ENCODE measurements at places on chromosomes 5 and 9. TPM values are rescaled to one million over a fixed set of nuclear protein-coding genes. Genes with fewer than 3 reads are reported as not detected.

Gene GFRA3
- not detected for total RNA-seq

DNA sequence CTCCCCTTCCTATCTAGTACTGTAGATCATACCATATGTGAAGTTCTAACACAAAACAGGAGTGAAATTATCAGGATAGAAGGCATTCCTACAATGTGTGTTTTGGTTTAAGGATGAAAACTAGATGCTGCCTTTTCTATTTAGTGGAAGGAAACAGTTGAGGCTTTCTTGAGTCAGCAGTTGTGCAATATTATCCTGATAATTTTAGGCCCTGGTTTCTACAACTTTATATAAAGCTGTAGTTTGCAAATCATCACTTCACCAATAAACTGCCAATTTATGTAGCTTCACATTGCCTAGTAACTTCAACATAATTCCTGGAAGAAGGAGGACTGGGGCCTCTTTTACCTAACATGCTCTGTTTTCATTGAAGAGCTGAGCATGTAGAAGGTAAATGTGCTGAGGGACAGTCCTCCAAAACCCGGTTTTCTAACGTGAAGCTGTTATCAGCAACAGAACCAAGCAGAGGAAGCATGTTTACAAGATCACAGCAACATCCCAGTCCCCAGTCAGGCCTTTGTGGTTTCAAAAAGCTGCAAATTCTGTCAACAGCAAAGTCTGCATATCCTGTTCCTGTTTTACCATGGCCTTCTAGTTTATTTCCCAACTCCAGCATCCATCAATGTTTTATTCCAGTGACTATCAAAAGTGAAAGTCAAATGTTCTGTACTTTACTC, 513.4 kb upstream of the MEF2C start:
- DNase-seq: no peak

- no peak for DNase-seq
Measured at GRCh38 chr9:128689820-128690683, 1.0 kb downstream of the SET start.

GRCh38 chr9:88809355-88810161, 181.7 kb upstream of the S1PR3 start:
- no peak for DNase-seq

DNA sequence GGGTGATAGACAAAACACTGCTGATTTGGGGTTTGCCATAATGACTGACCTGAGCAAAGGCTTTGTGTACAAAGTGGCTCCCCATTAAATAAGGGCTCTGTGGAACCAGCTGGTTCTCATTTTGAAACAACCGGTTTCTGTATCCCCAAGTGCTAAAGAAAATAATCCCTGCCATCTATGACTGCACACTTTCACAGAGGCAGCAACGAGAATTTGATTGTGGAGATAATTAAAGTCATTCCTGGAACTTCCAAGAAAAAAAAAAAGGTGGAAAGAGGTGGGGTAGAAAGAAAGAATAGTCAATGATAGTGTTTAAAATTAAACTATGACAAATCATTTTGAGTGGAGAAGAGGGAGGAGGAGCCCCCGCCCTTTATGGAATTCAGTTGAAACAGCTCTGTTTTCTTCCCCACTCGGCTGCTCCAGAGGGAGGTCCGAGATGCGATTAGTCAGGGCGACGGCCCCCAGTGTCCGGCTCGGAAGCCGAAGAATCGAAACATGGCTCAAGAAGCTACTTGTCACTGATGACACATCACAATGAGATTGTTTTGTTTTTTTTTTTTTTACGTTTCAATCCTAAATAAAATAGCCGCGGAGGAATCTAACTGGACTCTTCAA, 38.4 kb downstream of the EBF1 start:
- DNase-seq: no peak

- no peak for DNase-seq
Measured at GRCh38 chr9:136255896-136256890, 10.6 kb upstream of the QSOX2 start.

DNA sequence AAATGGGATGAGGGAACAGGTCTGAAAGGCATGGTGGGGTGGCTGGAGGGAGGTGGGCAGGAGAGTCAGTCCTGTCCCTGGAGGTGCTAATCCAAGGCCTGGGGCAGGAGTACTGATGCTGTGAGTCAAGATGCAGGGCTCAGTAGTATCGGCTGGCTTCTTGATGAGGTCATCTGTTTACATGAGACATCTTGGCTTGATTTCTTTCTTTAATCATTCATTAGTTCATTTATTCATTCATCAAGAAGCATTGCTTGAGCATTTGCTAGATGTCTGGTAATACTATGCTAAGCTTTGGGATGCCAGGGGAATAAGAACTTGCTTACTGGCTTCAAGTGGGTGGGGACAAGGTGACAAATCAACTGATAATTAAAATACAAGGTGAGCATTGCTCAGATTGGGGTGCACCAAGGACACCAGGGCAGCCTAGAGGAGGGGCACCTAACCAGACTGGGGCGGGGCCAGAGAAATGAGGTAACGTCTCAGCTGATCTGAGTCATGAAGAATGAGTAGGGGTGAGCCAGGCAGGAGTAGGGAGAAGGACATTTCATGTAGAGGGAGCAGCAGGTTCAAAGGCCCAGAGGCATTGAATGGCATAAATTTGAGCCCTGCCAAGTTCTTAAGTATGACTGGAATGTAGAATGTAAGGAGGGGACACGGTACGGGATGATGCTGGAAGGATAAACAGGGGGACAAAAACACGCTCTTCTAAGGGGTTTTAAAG, 88.8 kb downstream of the EGFLAM start:
- DNase-seq: no peak

DNA sequence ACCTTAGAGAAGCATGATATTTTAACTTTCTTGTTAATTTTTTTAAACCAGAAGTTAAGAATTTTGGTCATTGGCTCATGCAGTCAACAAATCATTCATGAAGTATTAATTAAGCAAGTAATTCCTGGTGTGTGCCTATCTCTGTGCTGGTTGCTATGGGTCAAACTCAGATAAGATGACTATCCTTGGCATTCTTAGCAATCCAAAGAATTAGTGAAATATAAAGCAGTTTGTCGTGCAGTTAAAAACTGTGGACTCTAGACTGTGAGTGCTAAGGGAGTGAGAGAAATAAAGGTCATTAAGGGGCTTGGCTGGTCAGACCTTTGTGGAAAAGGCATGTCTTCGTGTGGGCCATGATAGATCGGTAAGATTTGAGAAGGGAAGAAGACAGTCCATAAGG, 4.8 kb downstream of the CYFIP2 start:
- DNase-seq: no peak

Gene RAB24
- total RNA-seq: 16.9 TPM

GRCh38 chr5:69494452-69494851, 1.9 kb downstream of the OCLN start:
- DNase-seq: no peak

- DNase-seq: no peak
Measured at GRCh38 chr5:118193194-118193905, 795.0 kb downstream of the DTWD2 start.

DNA sequence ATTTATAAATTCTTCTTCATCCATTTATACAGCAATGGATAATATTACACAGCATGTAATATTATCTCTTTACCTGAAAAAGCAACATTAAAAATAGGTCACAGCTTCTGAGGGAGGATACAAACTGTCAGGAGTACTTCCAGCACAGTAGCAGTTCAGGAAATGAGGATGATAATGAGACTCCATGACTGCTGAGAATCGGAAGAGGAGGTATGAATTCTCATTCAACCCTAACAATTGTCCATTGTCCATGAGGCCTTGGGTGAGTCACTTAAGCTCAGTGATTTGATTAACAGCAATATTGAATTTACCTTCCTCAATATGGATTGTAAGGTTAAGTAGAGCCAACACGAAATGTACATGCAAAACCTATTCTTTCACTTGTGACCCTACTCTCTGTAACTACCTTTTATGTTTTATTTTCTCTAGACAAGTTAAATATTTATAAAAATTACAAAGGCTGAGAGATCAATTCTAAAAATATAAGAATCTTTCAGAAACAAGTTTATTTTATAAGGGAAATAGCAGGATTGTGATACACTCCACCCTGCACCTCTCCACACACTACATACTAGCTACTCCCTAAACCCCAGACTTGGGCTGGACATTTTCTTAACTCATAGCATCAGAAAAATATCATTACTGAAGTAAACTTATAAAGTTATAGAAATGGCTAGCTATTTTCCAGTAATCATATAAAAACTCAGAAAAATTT, 159.1 kb upstream of the ACOT12 start:
- no peak for DNase-seq

Gene SHISAL2B
- not detected for total RNA-seq

Gene EQTN
- total RNA-seq: not detected

DNA sequence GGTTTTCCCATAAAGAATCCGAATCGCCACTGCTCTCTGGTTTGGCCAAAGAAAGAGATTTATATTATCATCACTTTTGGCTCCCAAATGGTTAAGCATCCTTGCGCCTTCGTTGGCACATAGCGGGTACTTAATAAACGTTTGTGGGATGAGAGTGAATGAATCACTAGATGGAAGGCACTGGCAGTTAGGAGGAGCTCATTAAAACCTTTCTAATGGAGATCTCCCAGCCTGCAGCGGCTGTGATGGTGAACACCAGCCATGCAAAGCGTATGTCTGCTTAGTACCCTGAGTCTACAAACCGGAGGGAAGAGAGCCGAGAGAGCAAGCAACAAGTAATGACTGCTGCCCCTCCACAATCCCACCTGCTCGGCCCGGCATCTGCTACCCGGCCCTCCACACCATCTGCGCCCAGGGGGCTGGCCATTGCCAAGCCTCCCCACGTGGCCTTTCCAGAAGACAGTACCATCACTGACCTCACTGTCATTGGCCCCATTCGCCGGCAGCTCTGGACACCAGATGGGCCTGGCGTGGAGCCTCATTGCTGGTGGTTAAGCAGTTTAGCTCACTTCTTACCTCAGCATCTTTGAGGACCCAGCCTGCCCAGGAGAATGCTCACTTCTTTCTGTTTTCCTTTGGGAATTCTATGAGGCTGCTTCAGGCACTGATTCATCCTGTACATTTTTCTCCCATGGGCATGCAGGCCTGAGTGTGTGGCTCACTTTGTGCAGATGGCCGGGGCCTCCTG, 39.3 kb upstream of the ANKRD33B start:
- DNase-seq: no peak

DNA sequence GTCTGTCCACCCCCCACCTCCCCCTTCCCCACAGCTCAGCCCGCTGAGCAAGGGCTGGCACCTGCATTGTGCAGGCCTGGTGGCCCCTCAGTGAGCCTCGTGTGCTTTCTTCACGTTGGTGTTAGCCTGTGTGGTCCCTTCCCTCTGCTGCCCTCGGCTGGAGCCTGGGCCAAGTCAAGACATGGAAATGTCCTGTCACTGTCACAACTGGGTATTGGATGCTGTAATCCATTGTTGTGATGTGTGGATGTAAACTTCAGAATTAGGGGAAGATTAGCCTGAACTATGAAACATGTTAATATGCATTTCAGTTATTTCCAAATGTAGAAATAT, 103.9 kb downstream of the TRIO start:
- DNase-seq: no peak

GRCh38 chr9:22010866-22011625, 1.9 kb upstream of the CDKN2B start:
- DNase-seq: no peak

- no peak for DNase-seq
Measured at GRCh38 chr9:126830827-126831226, 26.0 kb downstream of the ZBTB43 start.

Gene FBXO4
- total RNA-seq: 27.8 TPM

GRCh38 chr5:159877894-159878448, 38.3 kb upstream of the ADRA1B start:
- DNase-seq: no peak

GRCh38 chr5:83687124-83687619, 33.5 kb downstream of the HAPLN1 start:
- no peak for DNase-seq

- DNase-seq: no peak
Measured at GRCh38 chr9:125146247-125146646, 2.9 kb upstream of the SCAI start.

Gene GABRA1
- not detected for total RNA-seq

GRCh38 chr5:57592236-57592635, 109.6 kb upstream of the ACTBL2 start:
- DNase-seq: no peak

- DNase-seq: no peak
Measured at GRCh38 chr9:76926324-76926741, 20.4 kb upstream of the PRUNE2 start.

Gene NPR3
- 2.2 TPM for total RNA-seq

DNA sequence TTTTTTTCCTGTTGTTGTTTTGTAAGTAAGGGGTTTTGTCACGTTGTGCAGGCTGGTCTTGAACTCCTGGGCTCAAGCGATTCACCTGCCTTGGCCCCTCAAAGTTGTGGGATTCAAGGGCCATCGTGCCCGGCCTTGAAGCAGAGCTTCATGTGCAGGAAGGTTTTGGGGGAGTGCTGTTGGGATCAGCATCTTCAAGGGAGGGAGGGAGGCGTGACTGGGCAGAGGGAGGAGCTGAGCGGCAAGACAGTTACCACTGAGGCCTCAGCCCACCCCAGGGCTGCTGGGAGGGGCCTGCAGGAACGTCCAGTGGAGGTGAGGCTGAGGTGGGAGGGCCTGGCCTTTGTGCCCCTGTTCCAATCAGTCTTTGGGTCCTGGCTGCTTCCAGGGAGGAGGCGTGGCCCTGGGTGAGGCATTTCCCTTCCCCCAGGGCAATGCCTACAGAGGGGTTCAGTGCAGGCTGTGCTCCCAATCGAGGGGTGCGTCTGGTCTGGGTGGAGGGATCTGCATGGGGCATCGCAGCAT, 21.4 kb downstream of the OR2V1 start:
- no peak for DNase-seq

Gene SPAG8
- 1.0 TPM for total RNA-seq

DNA sequence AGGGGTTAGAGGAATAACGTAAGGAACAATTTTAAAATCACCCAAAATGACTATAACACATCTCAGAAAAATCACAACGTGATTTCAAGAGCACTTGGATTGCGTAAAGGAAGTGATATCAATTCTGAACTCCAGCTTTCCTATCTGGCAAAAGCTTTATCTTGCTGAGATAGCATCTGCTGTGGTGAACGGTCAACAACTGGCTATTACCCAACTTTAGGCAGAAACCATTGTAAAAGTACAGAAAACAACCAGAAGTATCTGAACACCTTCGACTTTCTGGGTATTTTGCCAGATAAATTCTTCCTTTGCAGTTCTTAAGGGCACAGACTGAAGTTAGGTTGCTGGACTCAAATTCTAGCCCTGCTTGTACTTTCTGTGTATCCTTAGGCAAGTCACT, 9.2 kb downstream of the ABLIM3 start:
- DNase-seq: peak; percentile 68

Gene LCN1
- not detected for total RNA-seq

DNA sequence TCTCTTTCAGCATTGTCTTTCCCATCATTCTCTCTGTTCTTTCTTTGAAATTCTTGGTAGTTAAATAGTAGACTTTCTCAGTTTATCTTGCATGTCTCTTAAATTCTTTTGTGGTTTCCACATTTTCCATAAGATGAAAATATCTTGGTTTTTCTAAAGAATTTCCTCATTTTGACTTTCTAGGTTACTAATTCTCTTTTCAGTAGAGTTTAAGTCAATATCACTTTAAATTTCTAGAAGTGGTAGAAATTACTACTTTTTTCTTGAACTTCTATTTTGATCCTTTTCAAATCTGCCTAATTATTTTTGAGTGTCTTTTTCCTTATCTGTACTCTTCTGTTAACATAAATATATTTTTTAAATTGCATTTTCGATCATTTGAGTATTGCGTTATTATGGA, 23.6 kb upstream of the LRRTM2 start:
- no peak for DNase-seq

- DNase-seq: no peak
Measured at GRCh38 chr9:78235256-78235761, 566 bp upstream of the CEP78 start.

GRCh38 chr5:59685793-59686192, 207.7 kb downstream of the PDE4D start:
- DNase-seq: no peak

Data from PC-9 (cell line).